Stimulated activated CD4-positive, alpha-beta T cell treated with anti-CD3 and anti-CD28 coated beads, Interleukin-1b, Interleukin-23, amount 100 ng/mL, for 24 hours (primary cell): ENCODE measurements at places on chromosomes 6 and 20.

DNA sequence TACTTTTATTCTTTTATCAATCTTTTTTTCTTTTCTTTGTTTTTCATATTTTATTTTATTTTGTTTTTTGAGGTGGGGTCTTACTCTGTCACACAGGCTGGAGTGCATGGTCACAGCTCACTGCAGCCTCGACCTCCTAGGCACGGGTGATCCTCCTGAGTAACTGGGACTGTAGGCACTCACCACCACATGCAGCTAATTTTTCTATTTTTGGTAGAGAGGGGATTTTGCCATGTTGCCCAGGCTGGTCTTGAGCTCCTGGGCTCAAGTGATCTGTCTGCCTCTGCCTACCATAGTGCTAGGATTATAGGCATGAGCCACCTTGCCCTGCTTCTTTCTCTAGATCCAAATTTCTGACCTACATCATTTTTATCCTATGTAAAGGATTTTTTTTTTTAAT, 153.2 kb downstream of the CDKAL1 start:
- no peak for DNase-seq

GRCh38 chr6:108113557-108114519, 39.3 kb upstream of the OSTM1 start:
- no peak for DNase-seq

GRCh38 chr6:119934816-119935215, 585.3 kb upstream of the MAN1A1 start:
- DNase-seq = no peak

DNA sequence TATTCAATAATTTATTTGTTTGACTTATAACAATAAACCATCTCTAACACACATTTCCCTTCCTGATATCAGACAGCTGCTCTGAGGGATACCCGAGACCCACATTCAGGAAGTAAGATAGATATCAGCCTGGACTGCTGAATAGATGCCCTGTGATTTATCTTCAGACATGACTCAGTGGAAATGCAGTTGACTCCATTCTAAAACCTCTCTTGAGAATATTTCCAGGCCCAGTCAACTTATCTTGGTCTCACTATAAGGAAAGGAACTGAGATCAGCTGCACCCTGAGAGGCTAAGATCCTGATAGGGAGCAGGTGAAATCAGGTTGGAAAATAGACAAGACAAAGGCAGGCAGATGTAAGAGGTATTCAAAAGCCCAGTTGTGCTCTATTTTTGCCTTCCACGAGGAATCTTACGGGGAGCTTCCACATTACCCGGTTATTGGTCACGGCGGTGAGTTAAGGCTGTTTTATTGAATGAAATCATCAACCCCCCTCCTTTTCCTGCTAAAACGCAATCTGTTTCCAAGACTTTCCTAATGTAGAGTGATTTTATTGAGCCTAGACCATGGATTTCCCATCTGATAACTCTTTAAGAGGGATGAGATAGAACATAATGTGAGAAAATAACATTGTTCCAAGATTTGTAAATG, 25.5 kb downstream of the C6orf15 start:
- DNase-seq = no peak

DNA sequence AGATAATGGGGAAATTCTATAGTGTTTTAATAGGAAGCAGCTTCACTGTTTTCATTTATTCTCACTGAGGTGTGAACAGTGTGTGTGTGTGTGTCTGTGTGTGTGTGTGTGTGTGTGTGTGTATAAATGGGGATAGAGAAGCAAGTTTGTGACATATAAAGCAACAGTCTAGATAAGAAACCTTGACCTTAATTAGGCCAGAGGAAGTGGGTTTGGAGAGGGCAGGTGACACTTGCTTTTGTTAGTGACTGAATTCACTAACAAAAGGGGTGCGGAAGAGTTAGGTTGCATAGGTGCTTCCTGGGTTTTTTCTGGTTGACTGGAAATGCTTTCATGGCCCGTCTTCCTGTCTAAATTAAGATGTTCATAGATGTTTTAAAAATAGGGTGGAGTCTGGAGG, 515.7 kb upstream of the FLRT3 start:
- DNase-seq = no peak

DNA sequence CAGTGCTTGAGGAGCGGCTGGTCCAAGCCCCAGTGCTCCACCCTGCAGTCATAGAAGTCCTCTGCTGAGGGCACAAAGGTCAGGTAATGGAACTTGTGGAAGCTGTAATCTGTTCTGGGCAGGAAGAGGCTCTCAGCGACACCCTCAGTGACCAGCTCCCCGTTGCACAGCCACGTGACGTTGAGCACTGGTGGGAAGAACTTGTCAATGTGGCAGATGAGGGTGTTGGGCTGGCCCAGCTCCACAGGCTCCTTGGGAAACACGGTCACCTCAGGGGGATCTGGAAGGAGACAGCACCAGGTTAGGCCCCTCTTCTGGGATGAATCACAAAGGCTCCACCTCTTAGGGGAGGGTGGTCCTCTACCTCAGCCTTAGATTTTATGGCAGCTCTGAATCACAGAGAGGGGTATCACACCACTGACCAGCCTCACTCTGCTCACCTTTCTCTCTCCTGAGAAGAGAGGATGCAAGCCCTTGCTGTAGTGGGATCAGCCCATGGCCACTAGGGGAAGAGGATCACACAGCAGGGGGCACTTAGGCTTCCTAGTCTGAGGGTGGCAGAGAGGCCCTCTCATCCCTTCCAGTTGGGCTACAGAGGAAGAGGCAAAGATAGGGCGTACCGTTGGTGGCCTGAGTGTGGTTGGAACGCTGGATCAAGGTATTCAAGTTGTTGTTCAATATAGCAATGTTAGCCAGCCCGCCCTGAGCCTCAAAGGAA, 4.3 kb downstream of the HLA-DPA1 start:
- DNase-seq = no peak

DNA sequence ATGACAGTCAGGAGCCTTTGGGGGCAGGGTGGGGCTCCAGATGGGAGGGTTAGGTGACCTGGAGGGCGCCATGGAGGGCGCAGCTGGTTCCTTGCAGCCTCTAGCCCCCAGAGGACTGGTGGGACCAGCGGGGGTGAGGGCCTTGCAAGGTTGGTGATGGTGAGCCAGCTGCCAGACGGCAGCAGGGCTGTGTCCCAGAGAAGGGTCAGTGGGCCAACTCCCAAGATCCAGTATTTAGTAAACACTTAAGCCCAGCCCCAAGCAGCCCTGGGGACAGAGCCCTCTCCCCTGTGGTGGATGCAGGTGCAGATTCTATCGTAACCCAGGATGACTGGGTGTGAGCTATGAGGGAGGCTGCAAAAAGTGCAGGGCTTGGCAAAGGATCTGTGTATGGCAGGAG, 201.5 kb upstream of the RNF24 start:
- DNase-seq = no peak

GRCh38 chr20:46994341-46994740, 99.7 kb downstream of the EYA2 start:
- DNase-seq = peak; percentile 7

GRCh38 chr20:7637184-7637583, 303.1 kb downstream of the HAO1 start:
- DNase-seq = no peak

GRCh38 chr6:23349521-23350147, 776.4 kb upstream of the NRSN1 start:
- no peak for DNase-seq

- DNase-seq = no peak
Observed at GRCh38 chr6:139777202-139777970, 402.9 kb upstream of the CITED2 start.

- no peak for DNase-seq
Observed at GRCh38 chr6:166490671-166491500, 95.6 kb downstream of the RAMACL start.

- DNase-seq = no peak
Observed at GRCh38 chr6:89690944-89691324, 52.4 kb upstream of the LYRM2 start.

GRCh38 chr6:158517581-158517980, 42.3 kb upstream of the TMEM181 start:
- DNase-seq = no peak

DNA sequence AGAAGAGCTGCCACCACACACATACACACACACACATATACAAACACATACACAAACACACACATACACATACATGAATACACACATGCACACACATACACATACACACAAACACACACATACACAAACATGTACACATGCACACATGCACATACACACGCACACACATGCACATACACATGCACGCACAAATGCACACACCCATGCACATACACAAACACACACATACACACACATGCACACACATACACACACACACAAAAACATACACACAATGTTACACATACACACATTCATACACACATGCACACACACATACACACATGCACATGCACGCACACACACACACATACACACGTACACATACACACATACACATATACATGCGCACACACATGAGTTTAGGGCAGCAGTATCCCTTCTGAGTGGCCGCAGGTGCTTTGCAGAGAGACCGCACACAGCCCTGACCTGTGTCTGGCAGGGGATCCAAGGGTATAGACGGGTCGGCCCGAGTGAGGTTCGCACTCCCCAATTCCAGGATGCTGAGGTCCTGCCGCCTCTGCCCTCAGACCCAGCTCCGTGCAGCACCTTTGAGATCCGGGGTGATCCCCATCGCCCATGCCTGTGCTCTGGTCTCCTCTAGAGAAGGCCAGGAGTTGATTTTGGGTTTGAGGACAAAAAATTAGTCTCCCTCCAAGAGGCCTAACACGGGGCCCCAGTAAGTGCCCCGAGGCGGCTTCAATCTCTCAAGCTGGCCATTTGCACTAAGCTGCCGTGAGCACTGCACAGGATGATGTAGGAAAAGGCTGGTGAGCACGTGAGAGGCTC, 56.8 kb downstream of the TMEM242 start:
- DNase-seq = no peak

DNA sequence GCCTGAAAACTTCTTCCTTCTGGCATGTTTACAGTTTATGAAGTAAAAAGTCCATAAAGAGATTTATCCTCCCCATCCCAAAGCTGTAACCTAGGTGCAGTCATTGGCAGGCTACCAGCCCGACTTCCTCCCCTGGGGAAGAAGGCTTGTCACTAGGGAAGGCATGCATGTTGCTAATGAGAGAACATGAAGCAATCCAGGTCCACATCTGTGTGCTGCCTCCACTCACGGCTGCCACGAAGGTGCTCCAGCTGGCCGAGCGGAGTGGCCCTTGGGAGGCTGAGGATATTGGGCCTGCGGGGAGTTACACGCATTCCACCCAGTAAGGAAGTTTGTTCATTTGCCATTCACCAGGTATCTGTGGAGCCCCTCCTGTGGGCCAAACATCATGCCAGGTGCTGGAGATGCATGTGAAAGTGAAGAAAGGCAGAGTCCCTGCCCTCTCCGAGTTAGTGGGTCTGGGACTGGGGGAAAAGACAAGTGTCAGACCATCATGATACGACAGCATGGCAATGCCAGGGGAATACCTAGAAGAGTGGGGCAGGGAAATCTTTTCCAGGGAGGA, 257.0 kb downstream of the NRN1 start:
- DNase-seq = no peak

DNA sequence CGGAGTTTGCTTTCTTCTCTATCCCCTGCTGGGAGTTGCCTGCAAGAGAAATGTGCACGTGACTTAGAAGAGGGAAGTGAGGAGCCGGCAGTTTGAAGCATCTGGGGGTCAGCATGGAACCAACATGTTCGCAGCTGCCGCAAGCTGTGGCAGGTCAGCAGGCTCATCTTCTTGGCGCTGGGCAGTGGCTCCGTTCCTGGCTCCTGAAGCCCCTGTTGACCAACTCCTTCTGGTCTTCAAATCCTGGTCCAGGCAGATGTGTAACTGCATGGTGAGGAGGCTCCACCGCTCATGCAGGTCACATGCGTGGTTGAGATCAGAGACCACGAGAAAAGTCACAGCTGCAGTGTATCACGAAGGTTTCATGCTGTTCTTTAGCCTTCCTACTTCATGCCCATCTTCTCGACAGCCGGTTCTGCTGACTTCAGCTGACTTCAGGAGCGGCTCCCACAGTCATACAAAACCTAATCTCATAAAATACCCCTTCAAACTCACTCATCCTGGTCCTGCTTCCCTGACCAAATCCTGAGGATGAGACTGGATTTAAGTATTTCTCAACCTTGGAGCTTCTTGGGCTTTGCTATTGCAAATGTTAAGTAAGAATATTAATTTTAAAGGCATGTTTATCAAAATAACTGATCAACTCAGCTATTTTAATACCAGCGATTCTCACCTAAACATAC, 44.9 kb upstream of the BCAS1 start:
- no peak for DNase-seq

DNA sequence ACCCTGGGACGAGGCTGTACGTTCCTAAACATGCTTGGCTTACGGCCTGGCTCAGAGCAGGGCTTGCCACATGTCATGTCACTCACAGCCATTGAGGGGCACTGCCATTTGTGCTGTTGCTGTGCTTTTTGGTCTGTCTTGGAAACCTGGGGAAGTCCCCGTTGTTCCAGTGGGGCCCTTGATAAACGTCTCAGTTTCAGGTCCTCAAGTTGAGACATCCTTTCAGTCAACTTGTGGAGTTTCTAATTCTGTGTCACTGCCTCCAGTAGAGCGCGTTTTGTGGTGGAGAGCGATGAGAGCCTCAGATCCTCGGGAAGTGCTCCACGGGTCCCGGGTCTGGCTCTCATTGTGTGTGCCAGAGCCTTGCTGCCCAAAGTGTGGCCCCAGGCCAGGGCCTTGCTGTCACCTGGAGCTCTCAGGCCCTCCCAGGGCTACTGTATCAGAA, 43.0 kb upstream of the CCR6 start:
- peak; percentile 45 for DNase-seq

GRCh38 chr6:118284736-118285360, 263.2 kb upstream of the PLN start:
- DNase-seq = no peak

DNA sequence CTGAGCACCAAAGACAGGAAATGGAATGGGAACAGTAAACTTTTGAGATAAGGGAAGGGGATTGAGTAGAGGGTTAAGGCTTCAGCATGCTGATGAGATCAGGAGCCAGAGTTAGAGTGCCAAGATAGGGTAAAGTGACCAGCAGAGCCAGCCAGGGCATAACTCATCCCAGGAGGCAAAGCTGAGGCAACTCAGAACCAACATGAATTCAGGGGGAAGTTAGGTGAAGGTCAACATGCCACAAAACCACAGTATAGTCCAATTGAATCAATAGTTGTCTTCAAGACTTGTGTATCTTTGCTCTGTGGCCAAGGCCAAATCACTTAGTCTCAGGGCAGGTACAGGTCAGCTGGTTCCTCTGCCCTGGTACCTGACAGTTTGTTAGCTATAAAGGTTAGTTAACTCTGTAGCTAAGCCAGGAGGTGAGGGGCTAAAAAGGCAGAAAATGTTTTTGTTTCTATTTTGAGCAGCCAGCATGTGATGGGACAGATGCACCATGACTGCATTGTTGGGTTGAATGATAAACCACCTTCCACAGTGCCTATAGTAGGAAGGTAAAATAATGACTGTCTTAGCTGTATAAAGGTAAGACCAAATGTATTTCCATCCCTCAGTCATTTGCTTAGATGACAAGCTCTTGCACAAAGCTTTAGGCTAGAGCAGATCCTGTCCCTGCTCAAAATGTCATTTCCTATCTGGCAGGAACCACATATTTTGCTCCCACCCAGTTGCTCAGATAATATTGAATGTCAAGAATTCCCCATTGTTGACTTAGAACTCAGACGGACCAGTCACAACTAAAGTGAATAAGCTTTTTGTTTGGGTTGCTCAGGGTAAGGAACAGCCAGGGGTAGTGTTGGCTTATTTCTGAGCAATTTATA, 15.8 kb downstream of the RNF8 start:
- DNase-seq = no peak
